ENCODE measurements at places on chromosomes 7 and 10.
A peak's percentile ranks its signal among the peaks of the same experiment; 100 is the strongest.

GRCh38 chr10:115157357-115157756, 64.2 kb downstream of the ATRNL1 start:
- no peak for DNase-seq

DNA sequence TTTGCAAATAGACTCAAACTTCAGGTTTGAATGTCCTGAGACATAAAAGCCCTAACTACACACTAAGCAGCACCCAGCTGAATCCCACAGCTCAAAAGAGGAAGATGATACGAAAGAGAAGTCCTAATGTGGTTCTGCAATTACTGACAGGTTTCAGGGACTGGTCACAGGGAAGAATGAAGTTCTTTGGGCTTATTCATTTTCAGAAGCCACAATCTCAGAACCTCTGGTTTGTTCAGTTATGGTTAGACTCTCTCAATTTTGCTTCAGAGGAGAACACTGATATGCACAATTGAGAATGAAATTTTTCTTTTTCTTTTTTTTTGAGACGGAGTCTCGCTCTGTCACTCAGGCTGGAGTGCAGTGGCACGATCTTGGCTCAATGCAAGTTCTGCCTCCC, 94.6 kb upstream of the FAM180A start:
- no peak for DNase-seq

- DNase-seq, result peak; percentile 26
Observed at GRCh38 chr10:104680467-104681401, 39.6 kb downstream of the SORCS3 start.

- no peak for DNase-seq
Observed at GRCh38 chr10:71082960-71083715, 129.2 kb upstream of the UNC5B start.

DNA sequence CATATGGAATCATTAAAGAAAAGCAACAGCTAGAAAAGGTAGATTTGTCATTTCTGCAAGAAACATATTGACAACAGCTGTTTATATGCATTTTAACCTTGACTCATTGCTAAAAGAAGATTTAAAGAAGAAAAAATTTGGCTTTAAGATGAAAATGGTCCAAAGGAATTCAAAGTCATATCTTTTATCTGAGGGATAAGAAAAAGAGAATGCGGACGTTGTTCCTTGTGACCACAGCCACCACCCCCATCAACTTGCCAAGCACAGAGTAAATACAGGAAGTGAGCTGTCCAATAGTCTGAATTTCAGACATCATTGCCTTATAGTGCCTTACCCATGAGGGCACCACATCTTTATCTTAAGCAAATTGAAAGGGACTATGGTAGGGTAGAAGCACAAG, 7.3 kb upstream of the CRPPA start:
- DNase-seq, result no peak

GRCh38 chr10:116835658-116836057, 13.6 kb upstream of the ENO4 start:
- DNase-seq, result no peak

DNA sequence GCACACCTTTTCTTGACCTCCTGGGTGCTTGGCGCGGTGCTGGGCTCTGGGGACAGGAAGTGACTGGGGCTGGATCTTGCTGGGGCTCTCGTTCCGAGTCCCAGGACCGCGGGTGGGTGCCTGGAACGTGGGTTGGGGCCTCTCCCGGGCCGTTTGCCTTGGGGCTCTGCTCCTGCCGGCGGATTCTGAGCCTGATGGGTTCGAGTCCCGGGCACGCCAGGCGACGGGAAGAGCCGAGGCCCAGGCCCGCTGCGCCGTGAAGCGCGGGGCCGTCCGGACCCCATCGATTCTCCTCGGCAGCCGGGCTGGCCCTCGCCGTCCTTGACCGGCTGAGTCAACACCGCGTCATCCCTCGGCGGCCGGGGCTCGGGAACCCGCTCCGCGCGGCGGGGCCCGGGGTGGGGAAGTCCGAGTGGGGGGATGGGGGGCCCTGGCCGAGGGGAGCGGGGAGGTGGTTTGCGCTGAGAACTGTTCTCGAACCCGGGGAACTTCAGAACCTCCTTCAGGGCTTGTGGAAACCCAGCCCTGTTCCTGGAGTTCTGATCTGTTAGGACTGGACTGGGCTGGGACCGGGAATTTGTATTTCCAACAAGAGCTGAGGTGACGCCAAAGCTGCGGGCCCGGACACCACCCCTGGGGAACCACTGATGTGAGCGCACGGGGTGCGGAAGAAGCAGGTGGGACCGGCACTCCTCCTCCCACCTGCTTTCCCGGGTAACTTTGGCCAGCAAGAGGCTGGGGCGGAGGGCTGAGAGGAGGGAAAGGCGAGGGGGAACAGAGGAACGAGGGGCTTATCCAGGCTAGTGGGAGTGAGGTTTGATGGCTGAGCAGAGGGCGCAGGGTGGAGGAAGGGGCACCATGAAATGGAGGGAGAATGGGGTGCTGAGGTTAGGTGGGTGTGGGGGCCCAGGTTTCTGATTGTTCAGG, 6.2 kb downstream of the HHEX start:
- DNase-seq, result no peak

DNA sequence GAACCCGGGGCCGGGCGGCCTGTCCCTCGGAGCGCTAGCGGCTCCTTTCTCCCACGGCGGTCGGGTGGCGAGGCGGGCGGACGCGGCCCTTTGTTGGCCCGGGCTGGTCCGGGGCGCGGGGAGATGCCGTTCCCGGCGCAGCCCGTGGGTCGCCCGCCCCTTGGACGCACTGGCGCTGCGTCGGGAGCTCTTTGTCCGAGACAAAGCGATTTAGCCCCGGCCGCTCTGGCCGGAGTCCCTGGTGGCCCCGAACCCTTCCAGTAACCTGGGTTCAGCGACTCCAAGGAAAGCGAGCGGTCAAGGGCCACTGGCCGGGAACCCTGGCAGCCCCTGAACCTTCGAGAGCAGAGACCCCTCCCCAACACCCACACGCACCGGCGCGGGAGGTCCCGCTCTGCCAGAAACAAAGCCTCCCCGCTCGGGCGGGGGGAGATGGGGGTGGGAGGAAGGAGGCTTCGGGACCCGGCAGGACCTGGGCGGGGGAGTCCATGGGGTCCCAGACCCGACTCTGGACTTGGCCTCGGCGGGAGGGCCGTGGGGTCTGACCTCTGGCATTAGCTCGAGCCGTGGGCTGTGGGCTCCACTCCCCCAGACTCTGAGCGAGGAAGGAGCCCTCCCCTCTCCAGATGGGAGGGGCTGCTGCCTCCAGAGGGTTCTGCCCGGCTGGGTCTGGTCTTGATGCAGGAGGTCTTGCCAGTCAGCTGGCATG, 836 bp downstream of the DPYSL4 start:
- DNase-seq, result no peak

GRCh38 chr10:12238821-12239220, 42.8 kb downstream of the CDC123 start:
- DNase-seq, result no peak

GRCh38 chr7:150371131-150371995, 2.7 kb downstream of the REPIN1 start:
- no peak for DNase-seq

GRCh38 chr7:66043681-66044497, 31.7 kb upstream of the ASL start:
- DNase-seq, result peak; percentile 18

DNA sequence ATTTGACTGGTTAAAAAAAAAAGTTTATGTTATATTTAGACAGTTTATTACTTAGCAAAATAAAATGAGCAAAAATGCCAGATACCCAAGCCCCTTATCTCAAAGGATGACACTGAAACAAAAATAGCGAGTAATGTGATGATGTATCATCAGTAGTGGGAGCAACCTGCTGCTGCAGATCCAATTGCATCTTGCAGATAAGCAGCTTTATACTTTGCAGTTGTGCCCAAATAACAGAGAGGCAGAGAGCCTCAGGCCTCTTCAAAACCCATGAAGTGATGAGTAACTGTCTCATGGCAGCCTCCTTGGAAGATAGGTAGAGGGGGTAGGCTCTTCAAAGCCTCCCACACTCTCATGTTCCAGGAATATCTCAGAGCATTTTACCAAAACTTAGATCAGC, 468.2 kb upstream of the LRRTM3 start:
- no peak for DNase-seq

DNA sequence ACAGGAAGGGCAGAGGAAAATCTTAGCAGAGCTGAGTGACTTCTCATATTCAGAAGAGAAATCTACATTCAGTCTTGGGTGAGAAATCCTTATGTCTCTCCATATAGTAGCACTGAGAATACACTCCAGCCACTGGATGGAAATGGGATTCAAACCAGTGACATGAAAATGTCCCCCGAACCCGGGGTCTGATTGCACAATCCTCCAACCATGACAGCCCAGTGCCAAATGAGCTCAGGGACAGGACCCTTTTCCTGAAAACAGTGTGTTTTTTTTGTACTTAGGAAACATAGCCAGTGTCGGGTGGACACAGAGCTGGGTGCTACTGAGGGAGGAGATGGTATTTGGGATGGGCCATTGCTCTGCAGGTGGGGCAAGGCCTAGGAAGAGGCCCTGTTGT, 185.6 kb downstream of the CXCL12 start:
- no peak for DNase-seq
